ENCODE measurements at places on chromosomes 2 and 18.

DNA sequence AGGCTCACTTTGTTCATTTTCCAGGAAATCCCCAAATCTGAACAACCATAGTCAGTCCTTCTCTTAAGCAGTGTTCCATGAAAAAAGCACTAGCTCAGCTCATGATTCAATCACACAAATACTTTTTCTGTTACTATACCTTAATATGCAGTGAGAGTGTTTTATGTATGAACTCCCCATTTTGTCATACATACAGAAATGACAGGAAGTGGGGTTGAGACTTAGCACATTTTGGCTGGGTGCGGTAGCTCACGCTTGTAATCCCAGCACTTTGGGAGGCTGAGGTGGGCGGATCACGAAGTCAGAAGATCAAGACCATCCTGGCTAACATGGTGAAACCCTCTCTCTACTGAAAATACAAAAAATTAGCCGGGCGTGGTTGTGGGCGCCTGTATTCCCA lies 55.2 kb upstream of the DTNB start:
- no peak for DNase-seq

DNA sequence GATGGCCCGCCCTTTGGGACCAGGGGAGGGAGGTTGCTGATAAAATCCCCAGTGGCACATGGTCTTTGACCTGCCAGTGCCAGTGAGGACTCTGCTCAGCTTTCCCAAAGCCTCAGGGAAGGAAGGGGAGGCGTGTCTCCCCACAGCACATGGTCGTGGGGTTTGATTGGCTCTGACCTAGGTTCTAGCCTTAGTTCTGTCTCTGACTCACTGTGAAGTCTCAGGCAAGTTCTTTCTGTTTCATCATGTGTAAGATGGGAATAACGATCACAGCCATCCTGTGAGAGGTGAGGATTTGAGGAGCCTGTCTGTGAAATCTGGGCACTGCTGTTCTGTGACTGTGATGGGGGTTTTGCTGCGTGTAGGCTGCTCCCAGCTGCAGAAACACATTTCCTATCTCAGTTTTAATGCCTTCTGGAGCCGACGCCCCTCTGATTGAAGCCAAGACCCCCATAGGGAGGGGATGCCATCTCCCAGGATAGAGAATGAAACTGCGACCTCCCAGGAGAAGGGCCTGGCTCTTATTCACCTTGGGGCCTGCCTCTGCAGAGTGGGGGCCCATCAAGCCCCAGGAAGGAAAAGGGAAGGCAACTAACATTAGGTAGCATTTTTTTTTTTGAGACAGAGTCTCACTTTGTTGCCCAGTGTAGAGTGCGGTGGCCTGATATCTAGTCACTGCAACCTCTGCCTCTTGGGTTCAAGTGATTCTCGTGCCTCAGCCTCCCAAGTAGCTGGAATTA lies 84.0 kb downstream of the DDX1 start:
- DNase-seq = no peak

DNA sequence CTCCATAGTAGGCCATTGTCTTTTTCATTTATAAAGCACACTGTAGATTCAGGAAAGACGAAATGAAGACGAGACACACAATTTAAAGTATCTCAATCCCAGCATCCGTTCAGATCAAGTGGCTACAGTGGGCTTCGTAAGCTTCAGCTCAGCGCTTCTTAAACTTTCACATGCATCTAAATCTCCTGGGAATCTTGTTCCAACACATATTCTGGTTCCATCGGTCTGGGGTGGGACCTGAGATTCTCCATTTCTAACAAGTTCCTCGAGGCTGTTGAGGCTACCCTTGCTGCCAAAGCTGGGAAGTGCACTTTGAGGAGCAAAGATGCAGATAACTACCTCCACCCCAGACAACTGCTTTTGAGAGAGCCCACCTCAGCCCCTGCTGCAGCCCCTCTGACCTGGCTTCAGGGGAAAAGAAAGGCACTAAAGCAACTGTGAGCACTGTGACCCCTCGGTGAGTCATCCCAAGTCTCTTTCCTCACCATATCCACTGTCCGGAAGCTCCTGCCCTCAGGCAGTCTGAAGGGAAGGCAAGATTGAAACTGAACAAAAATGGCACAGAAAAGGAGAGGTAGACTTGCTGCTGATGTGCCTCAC lies 201.1 kb upstream of the FBXO11 start:
- DNase-seq = no peak

- no peak for DNase-seq
Observed at GRCh38 chr2:12948231-12948960, 231.7 kb downstream of the TRIB2 start.

- no peak for DNase-seq
Observed at GRCh38 chr2:102755284-102755683, 6.5 kb upstream of the TMEM182 start.

GRCh38 chr18:79343567-79344207 lies 52.0 kb upstream of the NFATC1 start:
- no peak for DNase-seq

GRCh38 chr2:29006092-29006979 lies 25.2 kb downstream of the TOGARAM2 start:
- DNase-seq = no peak

Measured in NCI-H1436 treated with DMSO at 0.1 percent for 48 hours (cell line).